Osteoblast (primary cell): ENCODE measurements at places on chromosomes 16 and 17. TPM values are rescaled to one million over a fixed set of nuclear protein-coding genes. Genes with fewer than 3 reads are reported as not detected.

The TBC1D3K gene
- not detected in 2 replicates for total RNA-seq

The SHISA6 gene
- total RNA-seq: not detected in 2 replicates

The JMJD6 gene
- total RNA-seq: 18.8 and 21.5 TPM in 2 replicates

- peaks cover 13% of the 10 kb centered on the region for H3K4me1 ChIP-seq
- DNase-seq: no peak
- H3K4me3 ChIP-seq: no peak overlapping the region
Observed at GRCh38 chr17:32943647-32944191, 15.8 kb downstream of the TMEM98 start.

DNA sequence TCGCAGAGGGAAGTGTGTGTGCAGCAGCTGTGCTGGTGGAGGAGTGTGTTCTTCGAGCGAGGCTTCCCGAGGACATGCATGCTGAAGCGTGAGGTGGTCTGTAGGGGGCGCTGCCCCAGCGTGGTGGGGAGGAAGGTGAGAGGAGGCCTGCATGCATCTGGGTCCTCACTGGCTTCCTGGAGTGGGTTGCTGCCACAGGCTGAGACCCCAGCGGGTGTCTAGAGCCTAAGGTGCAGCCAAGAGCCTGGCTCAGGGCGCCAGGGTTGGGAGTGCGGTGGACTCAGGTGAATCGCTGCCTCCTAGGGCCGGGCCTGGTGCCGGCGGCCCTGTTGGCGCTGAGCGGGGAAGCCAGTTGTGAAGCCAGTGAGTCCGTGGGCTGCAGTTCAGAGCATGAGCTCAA, 7.5 kb upstream of the HSD3B7 start:
- H3K27ac ChIP-seq: no peak overlapping the region
- DNase-seq: no peak
- no peaks in the 10 kb centered on the region for H3K27me3 ChIP-seq
- H3K36me3 ChIP-seq: peaks cover 47% of the 10 kb centered on the region

- H3K27me3 ChIP-seq: no peaks in the 10 kb centered on the region
- no peaks in the 10 kb centered on the region for H3K36me3 ChIP-seq
- H3K4me1 ChIP-seq: peaks cover 3% of the 10 kb centered on the region
- H3K27ac ChIP-seq: no peak overlapping the region
- peak; percentile 64 for DNase-seq
Observed at GRCh38 chr17:46003907-46004748, 5.1 kb downstream of the STH start.

- DNase-seq: no peak
- no peak overlapping the region for H3K27ac ChIP-seq
- H3K4me1 ChIP-seq: peaks cover 47% of the 10 kb centered on the region
- H3K27me3 ChIP-seq: no peaks in the 10 kb centered on the region
- no peaks in the 10 kb centered on the region for H3K36me3 ChIP-seq
Observed at GRCh38 chr17:80786887-80787286, 204.8 kb upstream of the CHMP6 start.

- no peaks in the 10 kb centered on the region for H3K27me3 ChIP-seq
- H3K27ac ChIP-seq: no peak overlapping the region
- no peak overlapping the region for H3K4me3 ChIP-seq
Observed at GRCh38 chr16:73016488-73016830, 31.5 kb downstream of the ZFHX3 start.

The CEP20 gene
- total RNA-seq: 41.3 and 48.9 TPM in 2 replicates

DNA sequence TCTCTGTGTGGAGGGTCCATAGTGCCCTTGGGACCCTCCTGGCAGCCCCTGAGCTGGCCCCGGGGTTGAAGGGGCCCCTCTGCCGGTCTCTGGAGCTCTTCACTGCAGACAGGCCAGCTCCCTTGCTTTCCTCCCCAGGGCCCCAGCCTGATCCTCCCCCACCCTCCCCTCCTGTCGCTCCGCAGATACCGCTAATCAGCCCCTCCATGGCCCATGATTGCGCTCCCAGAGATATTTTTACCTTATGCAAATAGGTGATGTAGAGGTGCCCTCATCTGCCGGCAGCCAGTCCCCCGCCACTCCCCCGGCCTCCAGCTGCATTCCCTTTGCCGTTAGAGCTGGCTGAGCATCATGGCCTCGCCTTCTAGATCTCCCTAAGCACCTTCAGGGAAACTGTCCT, 9.2 kb downstream of the MMP15 start:
- H3K27me3 ChIP-seq: no peaks in the 10 kb centered on the region
- peak; percentile 58 for DNase-seq
- no peaks in the 10 kb centered on the region for H3K36me3 ChIP-seq

- H3K27me3 ChIP-seq: no peaks in the 10 kb centered on the region
- peaks cover 10% of the 10 kb centered on the region for H3K4me1 ChIP-seq
- peak; percentile 93 for DNase-seq
- no peak overlapping the region for H3K4me3 ChIP-seq
- no peaks in the 10 kb centered on the region for H3K36me3 ChIP-seq
Observed at GRCh38 chr17:79201536-79202227, 127.1 kb downstream of the ENGASE start.

The DNAH9 gene
- not detected in 2 replicates for total RNA-seq

- H3K4me1 ChIP-seq: peaks cover 82% of the 10 kb centered on the region
- no peak overlapping the region for H3K4me3 ChIP-seq
- peak overlapping the region; percentile 82 for H3K27ac ChIP-seq
- DNase-seq: peak; percentile 86
Observed at GRCh38 chr17:40451420-40451819, 8.2 kb downstream of the IGFBP4 start.

- no peaks in the 10 kb centered on the region for H3K36me3 ChIP-seq
- H3K4me3 ChIP-seq: no peak overlapping the region
- DNase-seq: peak; percentile 94
- no peaks in the 10 kb centered on the region for H3K4me1 ChIP-seq
- H3K27me3 ChIP-seq: peaks cover 14% of the 10 kb centered on the region
- H3K27ac ChIP-seq: no peak overlapping the region
Observed at GRCh38 chr17:81160306-81160705, 5.0 kb upstream of the PVALEF start.

- peaks cover 3% of the 10 kb centered on the region for H3K4me1 ChIP-seq
- H3K36me3 ChIP-seq: peaks cover 18% of the 10 kb centered on the region
- no peak overlapping the region for H3K27ac ChIP-seq
- H3K4me3 ChIP-seq: no peak overlapping the region
- H3K27me3 ChIP-seq: no peaks in the 10 kb centered on the region
Observed at GRCh38 chr16:19071811-19072777, 4.7 kb downstream of the COQ7 start.

The PIRT gene
- not detected in 2 replicates for total RNA-seq

The KRTAP1-5 gene
- total RNA-seq: 25.0 and 31.8 TPM in 2 replicates

GRCh38 chr17:48883171-48883570, 9.4 kb upstream of the ATP5MC1 start:
- no peak overlapping the region for H3K27ac ChIP-seq
- H3K4me1 ChIP-seq: no peaks in the 10 kb centered on the region
- H3K36me3 ChIP-seq: no peaks in the 10 kb centered on the region
- peaks cover 5% of the 10 kb centered on the region for H3K27me3 ChIP-seq
- no peak for DNase-seq

GRCh38 chr16:1460602-1461138, 14.2 kb downstream of the CLCN7 start:
- no peaks in the 10 kb centered on the region for H3K27me3 ChIP-seq
- DNase-seq: no peak
- no peaks in the 10 kb centered on the region for H3K4me1 ChIP-seq
- H3K36me3 ChIP-seq: peaks cover 2% of the 10 kb centered on the region

The TRAPPC1 gene
- total RNA-seq: 26.1 and 27.4 TPM in 2 replicates
